D721Med (cell line): ENCODE measurements at places on chromosomes 13 and 19.

- DNase-seq, result peak; percentile 8
Measured at GRCh38 chr19:7887408-7888144, 734 bp upstream of the LRRC8E start.

- DNase-seq, result no peak
Measured at GRCh38 chr13:45191874-45192273, 9.0 kb downstream of the KCTD4 start.

DNA sequence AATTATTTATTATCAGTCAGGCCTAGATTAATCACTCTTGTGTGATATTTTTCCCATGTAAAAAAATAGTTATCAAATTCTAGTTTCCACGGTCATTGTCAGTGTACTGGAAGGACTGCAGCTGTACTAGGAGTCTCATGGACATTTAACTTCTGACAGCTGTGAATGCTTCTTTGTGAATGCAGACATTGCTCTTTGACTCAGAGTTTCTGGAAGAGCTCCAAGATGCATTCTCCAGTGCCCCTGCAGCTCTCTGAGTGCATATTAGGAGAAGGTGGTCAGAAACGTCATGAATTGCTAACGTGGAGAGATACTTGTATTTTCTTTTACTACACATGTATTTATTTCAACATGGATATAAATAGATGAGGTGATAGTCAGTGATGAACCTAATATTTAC is 9.7 kb upstream of the SLITRK5 start:
- DNase-seq, result no peak

DNA sequence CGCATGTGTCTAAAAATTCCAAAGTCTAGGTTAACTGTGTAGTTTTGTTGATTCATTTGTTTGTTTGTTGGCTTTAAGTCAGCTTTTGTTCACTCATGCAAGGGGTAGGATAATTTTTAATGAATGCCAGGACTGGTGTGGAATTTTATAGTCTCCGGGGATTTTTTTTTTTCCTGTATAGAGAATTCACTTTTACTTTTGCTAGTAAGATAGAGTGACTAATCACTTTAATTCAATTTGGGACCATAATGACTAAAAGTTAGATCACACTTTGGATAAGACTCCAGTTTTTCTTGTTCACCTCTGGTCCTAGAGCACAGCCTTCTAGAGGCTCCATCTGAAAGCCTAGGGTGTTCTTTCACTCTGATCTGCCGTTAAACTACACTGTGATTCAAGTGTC is 1690.0 kb downstream of the PCDH9 start:
- DNase-seq, result no peak

- DNase-seq, result no peak
Measured at GRCh38 chr13:59715611-59716010, 448.1 kb downstream of the DIAPH3 start.

- no peak for DNase-seq
Measured at GRCh38 chr13:111521030-111521429, 200.6 kb downstream of the TEX29 start.

DNA sequence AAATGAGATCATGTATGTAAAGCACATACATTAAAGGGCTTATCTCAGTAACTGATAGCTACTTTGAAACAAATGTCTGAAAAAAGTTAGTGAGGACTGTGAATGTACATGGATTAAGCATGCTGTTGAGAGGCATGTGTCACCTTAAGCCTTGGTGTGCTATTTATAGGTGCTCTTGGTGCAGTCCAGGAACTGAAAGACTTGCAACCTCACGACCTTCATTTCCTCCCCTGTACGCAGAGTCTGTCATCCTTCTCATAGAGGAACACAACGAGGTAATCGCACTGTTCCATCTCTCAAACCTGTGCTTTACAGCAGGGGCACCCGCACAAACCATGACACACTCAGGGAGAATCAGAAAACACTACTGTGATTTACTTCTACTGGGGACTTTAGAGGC is 65.6 kb downstream of the UFM1 start:
- no peak for DNase-seq

GRCh38 chr13:29324601-29325000 is 270.9 kb downstream of the SLC7A1 start:
- no peak for DNase-seq

GRCh38 chr19:53504885-53505284 is 33.1 kb upstream of the ZNF331 start:
- no peak for DNase-seq

GRCh38 chr13:28864544-28864943 is 44.4 kb downstream of the MTUS2 start:
- no peak for DNase-seq
